ENCODE measurements at places on chromosomes 3 and 15.
A peak's percentile ranks its signal among the peaks of the same experiment; 100 is the strongest.

- no peak for DNase-seq
These were observed 15.2 kb upstream of the MME start for GRCh38 chr3:155064920-155065319.

- DNase-seq: no peak
These were observed 63.0 kb downstream of the CPN2 start for GRCh38 chr3:194287977-194288706.

DNA sequence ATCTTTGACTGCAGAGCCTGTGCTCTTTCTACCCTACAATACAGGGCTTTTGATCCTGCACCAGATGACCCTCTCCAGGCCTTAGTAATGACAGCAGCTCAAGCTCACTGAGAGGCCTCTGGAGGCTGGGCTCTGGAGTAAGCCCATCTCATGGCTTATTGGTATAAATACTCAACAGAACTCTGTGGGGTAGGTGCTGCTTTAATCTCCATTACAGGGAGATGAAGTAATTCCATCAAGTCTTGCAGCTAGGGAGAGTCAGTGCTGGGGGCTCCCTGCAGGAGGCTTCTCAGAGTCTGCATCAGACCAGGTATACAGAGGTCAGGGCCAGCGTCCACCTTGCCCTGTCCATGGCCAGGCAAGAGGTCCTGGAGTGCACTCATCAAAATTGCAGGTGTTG lies 89.2 kb upstream of the SLC6A11 start:
- DNase-seq: no peak

GRCh38 chr3:89000886-89001285 lies 106.5 kb upstream of the EPHA3 start:
- no peak for DNase-seq

DNA sequence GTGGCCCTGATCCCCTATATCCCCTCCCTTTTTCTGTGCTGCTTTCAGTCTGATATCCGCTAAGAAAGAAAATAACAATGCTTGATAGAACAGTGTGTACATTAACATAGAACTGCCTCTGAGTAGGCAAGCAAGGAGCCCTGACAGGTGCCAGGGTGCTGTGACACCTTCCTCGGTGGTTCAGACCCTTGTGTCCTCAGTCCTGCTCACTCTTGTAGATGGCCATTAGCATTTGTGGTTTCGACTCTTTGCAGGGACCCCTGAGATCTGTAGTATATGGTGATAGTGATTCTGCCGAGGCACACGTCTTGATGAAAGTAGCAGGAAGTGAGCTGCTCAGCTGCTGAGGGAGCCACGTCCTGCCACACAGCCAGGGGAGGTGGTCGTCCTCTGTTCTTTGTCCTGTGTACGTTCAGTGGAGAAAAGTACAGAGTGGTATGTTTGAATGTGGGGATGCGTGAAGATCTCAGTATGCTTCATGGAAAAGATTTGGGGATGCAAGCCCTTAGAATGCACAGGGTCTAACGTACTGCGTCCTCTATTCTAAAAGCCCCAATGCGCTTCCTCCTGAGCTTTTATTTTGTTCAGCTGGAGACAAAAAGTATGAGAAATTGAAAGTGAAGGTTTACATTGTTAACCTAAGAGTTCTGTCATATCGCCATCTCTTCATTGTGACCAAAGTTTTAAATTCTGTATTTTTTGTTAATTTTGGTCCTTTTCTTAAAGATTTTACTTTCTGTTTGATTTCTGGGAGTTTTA lies 35.4 kb downstream of the PXYLP1 start:
- no peak for DNase-seq

DNA sequence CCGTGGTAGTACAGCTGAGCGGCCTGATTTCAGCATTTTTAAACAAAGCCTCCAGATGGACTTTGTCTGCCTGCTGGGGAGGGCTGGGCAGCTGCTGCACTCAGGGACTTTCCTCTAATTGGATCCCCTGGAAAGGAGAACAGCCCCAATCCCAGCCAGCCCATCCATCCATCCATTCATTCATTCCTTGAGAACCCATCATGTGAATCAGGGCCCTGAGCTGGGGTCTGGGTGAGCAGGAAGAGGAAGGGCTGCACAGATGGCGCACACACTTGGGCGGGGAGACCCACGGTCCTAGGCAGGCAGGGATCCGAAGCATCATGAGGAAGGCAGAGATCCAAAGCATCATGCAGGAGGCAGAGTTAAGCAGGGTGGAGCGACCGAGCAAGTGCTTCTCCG lies 45.7 kb downstream of the TPRA1 start:
- DNase-seq: no peak

GRCh38 chr15:39609166-39609916 lies 28.5 kb downstream of the THBS1 start:
- DNase-seq: no peak

- DNase-seq: peak; percentile 49
These were observed 68.7 kb upstream of the PLXNA1 start for GRCh38 chr3:126914226-126914625.

DNA sequence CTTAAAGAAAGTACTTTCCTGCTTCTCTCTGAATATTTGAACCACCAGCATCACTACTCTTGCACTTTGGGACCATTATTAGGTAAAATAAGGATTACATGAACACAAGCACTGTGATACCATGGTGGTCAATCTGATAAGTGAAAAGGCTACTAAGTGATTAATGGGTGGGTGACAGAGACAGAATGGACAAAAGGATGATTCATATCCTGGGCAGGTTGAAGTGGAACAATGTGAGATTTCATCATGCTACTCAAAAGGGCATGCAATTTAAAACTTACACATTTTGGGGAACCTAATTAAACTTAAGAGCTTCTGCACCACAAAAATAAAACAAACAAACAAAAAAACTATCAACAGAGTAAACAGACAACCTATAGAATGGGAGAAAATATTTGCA lies 172.0 kb upstream of the CD96 start:
- no peak for DNase-seq

DNA sequence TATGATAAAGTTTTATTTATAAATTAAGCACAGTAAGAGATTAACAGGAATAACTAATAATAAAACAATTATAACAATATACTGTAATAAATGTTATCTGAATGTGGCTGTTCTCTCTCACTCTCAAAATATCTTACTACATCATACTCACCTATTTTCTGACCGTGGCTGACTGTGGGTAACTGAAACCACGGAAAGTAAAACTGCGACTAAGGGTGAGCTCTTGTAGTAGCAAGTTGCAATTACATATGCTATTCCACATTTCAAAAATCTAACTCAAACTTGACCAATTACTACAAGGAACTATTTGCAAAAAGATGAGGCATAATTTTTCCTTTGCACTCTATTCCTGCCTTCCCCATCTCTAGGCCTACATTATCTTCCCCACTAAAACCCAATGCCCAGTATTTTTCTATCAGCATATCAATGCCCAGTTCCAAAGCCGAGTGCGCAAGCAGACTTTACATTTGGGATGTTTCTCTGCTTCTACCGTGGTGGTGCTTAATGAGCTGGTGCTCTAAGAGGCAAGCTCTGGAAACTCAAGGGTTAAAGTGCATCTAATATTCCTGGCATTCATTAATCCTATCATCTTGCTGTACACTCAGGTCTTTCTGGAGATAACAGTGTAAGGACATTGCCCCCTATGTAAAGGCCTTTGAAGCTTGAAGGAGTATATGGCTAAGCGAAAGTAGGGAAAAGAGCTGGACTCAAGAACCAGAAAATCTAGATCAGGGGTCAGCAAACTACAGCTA lies 6.7 kb downstream of the PCYT1A start:
- no peak for DNase-seq

- DNase-seq: no peak
These were observed 101.8 kb downstream of the NFKBIZ start for GRCh38 chr3:101950985-101951733.

- DNase-seq: no peak
These were observed 62.8 kb upstream of the PPARG start for GRCh38 chr3:12226031-12226430.

DNA sequence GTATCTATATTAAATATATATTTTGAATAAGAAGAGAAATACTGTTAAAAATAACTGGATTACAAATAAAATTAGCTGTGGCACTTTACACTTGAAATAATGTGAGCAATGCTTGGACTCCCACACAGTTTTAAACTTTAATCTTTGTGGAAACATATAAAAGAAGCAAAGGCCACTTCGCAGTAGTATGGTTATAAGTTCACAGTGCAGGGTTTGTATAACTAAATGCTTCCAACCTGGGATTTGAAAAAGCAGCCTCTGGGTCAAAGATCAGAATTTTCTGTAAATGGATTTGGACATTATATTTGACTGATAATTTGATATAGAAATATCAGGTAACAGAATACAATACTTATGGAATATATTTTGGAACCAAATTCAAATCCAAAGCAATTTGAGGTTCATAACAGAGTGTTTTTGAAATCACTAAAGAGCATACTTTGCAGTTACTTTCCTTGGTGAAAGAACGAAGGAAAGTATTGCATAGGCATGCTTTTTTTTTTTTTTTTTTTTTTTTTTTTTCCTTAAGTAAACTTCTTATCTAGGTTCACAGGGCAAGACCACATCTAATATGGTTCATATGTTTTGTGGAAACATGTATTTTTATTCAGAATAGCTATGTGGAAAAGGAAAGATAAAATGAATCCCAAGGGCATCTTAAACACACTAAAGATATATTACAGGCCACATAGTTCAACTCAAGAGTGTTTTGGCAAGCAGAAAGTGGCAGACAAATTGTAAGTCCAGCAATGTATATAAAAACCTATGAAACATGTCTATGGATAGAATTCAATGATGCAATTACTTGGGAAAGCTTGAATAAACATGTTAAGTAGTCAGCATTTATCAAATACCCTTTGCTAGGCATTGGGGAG lies 47.1 kb upstream of the SGO1 start:
- no peak for DNase-seq

GRCh38 chr3:147426931-147427330 lies 17.8 kb downstream of the ZIC1 start:
- DNase-seq: no peak

- no peak for DNase-seq
These were observed 63.4 kb downstream of the KLF13 start for GRCh38 chr15:31390029-31390428.

Measured in NCI-H774 (cell line).